GM13977 (cell line): ENCODE measurements at places on chromosomes 11 and 22.

DNA sequence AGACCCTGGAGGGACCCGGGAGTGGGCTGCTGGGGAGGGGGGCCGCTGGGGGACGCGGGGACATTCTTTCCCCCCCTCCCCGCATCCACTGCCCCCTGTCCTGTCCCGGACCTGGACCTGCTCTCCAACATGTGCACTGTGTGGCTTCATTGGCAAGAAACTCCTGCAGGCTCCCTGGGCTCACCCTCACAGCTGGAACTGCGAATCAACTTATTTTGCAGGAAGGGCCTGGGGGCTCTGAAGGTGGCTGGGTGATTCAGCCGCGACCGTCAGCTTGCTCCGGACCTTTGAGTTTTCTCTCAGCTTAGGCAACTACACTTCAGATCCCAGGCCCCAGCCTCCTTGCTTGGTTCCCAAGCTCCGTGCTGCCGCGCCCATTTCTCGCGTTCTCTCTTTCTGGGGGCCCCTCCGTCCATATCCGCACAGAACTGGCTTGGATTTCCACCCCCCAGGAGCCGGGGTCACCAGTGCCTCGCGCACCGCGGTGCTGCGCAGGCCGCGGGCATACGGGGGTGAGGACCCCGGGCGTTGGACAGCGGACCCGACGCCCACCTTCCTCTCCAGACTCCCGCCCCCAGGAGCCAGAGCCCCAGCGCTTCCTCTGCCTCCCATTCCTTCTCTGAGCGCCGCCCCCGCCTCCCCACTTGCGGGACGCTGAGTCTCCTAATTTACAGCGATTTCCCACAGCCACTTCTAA, 471 bp upstream of the AHNAK start:
- no peak for DNase-seq

DNA sequence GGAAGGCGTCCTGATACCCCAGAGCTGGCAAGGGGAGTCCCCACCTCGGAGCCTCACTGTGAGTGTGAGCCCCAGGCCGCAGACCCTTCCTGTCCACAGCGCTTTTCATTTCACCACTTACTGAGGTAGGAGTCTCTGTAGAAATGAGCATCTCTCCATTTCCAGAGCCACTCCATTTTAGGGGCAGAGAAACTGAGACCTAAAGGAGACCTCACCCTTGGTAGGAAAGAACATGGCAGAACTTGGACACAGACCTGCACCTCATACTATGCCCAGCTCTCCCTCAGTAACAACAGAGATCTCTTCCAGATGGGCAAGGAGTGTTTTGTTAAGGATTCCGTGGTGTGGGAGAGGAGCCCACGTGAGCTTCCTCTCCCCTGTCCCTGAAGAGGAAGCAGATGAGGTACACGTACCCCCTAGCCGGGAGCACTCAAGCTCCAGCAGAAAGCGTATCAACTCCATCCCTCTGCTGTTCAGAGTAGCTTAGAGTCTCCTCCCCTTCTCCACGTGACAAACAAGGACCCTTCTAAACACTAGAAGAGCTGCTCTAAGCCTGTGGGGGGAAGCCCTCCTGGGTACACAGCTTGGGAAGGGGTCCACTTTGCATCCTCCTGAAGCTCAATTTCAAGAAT, 532 bp upstream of the VSIG2 start:
- peak; percentile 30 for DNase-seq

DNA sequence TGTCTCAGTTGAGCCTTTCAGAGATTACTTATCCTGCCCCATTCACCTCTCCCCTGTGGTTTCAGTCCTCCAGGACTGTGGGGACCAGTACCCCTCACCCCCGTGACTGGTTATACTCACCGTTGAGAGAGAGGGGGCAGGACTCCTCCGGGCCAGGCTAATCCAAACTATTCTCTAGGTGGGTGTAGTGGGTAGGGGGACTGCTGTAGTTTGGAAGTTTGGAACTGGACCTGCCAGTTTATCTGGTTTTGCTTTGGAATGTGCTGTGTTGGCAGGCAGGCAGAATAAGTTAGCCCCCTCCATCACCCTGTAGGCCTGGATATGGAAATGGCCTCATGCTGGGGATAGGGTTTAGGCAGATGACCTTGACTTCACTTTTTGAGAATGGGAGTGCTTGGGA, 13.5 kb downstream of the TEAD1 start:
- no peak for DNase-seq

- DNase-seq = no peak
Observed at GRCh38 chr11:65880027-65880426, 390 bp downstream of the CTSW start.

GRCh38 chr11:69211920-69212797, 56.4 kb downstream of the SMIM38 start:
- no peak for DNase-seq

DNA sequence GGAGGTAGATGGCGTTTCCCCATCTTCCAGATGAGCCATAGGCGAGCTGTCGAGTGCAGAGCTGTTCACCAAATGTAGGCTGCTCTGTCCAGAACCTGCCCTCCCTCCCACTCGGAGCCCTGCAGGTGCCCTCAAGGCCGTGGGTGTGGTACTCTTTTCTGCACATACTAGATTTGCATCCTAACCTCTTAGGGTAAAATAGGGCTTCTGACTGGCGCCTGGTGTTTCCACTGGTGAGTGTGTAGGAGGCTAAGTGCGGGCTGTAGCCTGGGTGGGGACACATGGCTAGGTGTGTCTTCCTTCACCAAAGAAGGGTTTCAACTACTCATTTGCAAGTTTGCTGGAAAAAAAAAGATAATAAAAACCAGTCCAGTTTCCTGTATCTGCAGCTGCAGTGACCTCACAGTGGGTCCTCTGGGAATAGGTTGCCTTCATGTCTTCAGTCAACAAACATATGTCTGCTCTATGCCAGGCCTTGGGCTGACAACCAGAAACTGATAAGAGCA, 8.5 kb downstream of the BIK start:
- DNase-seq = peak; percentile 64

- no peak for DNase-seq
Observed at GRCh38 chr11:105838668-105839384, 183.2 kb downstream of the MSANTD4 start.

- DNase-seq = no peak
Observed at GRCh38 chr11:39917256-39917655, 1542.2 kb downstream of the LRRC4C start.

- no peak for DNase-seq
Observed at GRCh38 chr11:121522043-121522941, 69.5 kb upstream of the SORL1-AS1 start.

GRCh38 chr11:131975619-131976018, 605.2 kb downstream of the NTM start:
- no peak for DNase-seq

- DNase-seq = no peak
Observed at GRCh38 chr11:86972734-86973133, 17.5 kb upstream of the FZD4 start.

- DNase-seq = no peak
Observed at GRCh38 chr11:64836448-64837072, 7.9 kb downstream of the CDC42BPG start.

GRCh38 chr22:45787759-45788158, 116.1 kb downstream of the ATXN10 start:
- DNase-seq = no peak

GRCh38 chr11:20112291-20113148, 47.8 kb downstream of the DBX1 start:
- DNase-seq = no peak

GRCh38 chr22:40703174-40703573, 23.9 kb downstream of the MCHR1 start:
- DNase-seq = no peak

GRCh38 chr11:110190885-110191284, 97.7 kb downstream of the ZC3H12C start:
- DNase-seq = no peak

- no peak for DNase-seq
Observed at GRCh38 chr11:102914238-102915043, 39.7 kb upstream of the MMP12 start.

- no peak for DNase-seq
Observed at GRCh38 chr11:16806791-16807190, 68.3 kb downstream of the C11orf58 start.

DNA sequence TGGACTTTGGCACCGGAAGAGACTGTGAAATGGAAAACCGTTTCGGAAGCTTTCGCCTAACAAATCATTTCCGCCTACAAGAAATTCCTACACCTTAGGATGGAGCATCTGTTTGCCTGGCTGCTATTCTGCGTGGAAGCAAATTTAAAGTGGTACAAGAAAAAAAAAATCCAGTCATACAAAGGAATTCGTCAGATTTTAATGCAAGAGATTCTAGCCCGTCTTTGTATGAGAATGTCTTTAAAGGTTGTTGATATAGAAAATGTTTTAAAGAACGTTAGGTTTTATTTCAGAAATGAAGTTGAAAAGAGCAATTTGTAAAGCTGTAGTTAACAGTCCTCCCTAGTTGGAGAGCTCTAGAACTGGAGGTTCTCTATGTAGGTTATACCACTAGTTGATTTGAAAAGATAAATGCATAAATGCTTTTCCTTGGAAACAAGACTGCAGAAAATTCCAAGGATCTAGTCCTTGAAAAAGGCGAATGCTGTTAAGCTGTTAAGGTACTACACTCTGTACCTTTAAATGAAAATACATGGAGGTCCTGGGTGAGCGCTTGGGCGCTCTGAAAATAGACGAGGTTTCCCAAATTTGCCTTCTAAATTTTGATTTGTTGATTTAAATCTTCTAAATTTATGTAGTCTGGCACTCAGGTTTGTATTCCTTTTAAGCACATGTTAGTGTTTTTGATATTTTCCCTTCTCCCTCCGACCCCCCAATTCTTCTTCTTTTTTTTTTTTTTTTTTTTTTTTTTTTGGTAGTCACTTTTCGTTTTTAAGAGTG, 2.4 kb downstream of the NCR3LG1 start:
- DNase-seq = peak; percentile 24

DNA sequence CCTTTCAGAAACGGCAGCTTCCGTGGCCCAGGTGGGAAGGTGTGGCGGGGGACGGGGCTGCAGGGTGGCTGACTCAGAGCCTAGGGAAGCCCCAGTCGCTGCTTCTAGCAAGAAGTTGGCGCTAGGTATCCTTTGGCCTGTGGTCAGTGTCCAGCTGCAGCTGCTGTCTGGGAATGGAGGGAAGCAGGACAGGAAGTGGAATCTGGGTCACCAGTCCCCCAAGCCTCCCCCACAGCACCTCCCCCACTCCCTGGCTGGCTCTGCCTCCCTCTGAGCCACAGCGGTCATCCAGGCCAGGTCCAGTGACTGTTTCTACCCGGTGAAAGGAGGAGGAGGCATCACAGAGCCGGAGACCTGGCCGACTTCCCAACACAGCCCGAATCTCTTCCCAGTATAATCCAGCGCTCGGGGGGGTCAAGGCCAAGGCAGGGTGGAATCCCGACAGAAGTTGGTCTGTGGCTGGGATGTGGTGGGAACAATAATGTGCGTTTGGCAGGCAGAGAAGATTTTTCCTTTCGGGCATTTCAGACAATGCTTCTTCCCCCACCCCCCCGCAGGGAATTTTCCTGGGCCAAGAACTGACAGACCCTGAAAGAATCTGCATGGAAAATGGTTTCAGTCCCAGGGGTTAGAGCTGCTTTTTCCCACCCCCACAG, 45.1 kb downstream of the C11orf96 start:
- DNase-seq = no peak

GRCh38 chr11:86447763-86448480, 73.2 kb downstream of the CCDC81 start:
- DNase-seq = no peak

DNA sequence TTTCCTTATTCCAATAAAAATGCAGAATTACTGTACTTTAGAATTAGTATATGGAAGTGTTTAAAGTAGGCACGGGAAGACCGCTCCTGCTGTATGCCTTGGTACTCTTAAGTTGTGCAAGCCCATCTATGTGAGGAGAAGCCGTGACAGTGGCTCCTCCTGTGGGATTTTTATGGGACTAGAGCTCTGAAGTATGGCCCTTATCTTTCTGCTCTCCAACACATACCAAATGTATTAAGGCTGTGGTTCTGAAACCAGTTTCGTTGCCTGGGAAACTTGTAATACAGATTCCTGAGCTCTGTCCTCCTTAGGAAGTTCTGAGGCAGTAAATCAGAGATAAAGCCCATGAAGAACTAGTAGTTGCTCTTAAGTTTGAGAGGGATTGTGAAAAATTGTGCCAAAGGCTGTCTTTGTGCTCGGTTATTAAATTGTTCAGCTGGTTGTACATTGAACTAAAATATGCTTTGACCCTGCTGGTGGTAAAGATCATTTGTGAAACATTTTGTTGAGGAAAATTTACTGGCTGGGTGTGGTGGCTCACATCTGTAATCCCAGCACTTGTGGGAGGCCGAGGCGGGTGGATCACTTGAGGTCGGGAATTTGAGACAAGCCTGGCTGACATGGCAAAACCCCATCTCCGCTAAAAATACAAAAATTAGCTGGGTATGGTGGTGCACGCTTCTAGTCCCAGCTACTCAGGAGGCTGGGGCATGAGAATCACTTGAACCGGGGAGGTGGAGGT, 29.3 kb downstream of the RTN3 start:
- no peak for DNase-seq

- DNase-seq = no peak
Observed at GRCh38 chr11:100631316-100631715, 55.8 kb upstream of the ARHGAP42 start.

GRCh38 chr11:19220903-19221724, 19.3 kb upstream of the CSRP3 start:
- DNase-seq = no peak

GRCh38 chr22:20012741-20013331, 3.8 kb downstream of the ARVCF start:
- no peak for DNase-seq

DNA sequence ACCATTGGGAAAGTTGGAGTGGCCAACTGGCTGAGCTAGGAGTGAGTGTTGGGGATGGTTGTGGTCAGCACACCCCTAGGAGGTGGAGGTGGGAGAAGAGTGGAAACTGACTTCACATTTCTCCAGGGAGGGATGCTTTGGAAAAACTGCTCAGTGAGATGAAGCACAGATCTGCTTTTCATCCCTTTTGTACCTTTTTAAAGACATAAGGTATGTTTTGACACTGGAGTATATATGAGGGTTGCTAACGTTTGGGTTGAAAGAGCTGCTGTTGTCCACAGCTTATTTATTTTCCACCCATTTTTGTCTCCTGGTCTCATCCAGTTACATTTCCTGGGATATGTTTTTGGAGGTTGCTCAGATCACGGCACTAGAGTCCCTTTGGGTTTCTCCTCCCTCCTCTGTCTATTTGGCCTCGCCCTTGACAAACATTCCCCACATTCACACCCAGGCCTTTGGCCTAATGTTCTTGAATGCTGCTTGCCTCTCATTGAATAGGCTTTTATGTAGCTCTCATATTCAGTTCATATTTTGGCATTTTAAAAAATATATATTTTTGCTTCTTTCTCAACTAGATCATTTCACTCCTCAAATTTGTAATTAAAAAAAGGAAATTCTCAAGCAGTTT, 8.3 kb downstream of the SREBF2 start:
- no peak for DNase-seq
